ENCODE measurements at places on chromosomes 5 and 9. TPM values are rescaled to one million over a fixed set of nuclear protein-coding genes. Genes with fewer than 3 reads are reported as not detected.

DNA sequence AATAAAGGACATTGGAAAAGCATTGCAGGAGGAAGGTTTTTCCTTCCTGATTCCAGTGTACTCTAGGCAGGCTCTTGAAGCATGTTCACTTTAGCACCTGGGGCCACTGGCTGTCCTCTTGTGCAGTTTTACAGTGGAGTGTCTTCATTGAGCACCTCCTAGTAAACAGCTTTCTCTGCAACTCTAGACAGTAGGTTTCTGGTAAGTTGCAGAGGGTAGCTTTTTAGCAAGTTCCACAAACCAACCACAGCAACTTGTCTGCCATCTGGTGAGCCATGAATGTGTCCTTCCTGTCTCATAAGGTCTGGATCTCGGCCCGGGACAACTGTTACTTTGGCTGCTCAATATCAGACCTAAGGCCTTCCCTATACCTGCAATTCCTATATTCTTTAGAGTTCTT is 488.0 kb downstream of the MAN2A1 start:
- no peak for DNase-seq

- no peak for DNase-seq
Observed at GRCh38 chr5:91373600-91373999, 9.5 kb downstream of the ARRDC3 start.

DNA sequence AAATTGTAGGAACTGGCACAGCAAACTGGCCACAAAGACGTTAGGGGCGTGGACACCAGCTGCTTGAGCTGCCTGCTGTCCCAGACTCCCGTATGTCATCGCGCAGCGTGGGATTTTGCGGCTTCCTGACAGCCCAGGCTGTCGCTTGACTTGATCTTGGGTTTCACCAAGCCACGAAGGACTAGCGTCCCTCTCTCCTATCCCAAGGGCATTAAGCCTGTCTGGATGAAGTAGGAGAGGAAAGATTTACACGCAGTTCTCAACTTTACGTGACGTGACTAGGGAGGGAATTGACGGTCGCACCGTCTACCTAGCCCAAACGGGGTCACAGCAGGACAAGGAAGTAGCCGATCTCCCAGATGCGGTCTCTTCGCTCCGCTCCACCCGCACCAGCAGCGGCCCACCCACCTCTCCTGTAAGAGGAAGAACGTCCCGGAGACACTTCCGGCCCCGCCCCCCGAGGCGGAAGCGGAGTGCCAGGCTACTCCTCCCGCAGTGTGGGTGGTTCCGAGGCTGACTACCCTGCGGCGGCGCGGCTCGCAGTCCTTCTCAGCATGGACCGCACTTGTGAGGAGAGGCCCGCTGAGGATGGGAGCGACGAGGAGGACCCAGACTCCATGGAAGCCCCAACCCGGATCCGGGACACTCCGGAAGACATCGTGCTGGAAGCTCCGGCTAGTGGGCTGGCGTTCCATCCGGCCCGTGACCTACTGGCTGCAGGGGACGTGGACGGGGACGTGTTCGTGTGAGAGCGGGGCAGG is at the start of gene WDR55:
Gene WDR55, plus strand, starts transcription at position 546 of the 761 bp plus-strand sequence. Its CDS starts 9 bp downstream, at position 555.
- peak; percentile 87 for DNase-seq

DNA sequence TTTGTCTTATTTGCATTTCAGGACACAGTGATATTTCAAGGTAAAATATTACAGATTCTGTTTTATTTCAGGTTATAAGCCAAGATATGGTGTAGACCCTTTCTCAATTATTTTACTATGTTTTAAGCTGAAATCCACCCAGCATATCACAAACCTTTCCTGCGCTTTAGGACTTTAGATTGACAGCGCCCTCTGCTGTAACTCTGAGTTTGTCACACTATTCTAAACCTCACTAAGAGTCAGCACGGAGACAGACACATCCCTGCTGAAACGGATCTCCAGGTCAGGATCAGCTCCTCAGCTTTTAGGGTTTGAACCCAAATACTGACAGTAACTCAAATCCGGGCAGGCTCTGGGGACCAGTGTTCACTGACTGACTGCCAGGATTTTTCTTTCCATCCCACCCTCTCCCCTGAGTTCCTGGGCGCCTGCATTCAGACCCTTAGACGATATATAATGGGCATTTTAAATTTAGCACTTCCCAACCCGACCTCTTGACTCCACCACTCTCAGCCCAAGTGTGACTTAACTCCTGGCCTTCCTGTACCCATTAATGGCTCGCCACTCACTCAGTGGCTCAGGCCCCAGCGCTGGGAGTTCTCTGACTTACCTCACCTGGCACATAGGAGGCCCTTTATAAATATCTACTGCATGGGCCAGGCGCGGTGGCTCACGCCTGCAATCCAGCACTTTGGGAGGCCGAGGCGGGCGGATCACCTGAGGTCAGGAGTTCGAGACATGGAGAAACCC is 33.5 kb downstream of the TLX3 start:
- DNase-seq: peak; percentile 37

Gene NPR3
- 0.50 TPM for total RNA-seq

Gene PCDHGA8
- 1.2 TPM for total RNA-seq

GRCh38 chr5:76219636-76220035 is 136.5 kb downstream of the SV2C start:
- no peak for DNase-seq

DNA sequence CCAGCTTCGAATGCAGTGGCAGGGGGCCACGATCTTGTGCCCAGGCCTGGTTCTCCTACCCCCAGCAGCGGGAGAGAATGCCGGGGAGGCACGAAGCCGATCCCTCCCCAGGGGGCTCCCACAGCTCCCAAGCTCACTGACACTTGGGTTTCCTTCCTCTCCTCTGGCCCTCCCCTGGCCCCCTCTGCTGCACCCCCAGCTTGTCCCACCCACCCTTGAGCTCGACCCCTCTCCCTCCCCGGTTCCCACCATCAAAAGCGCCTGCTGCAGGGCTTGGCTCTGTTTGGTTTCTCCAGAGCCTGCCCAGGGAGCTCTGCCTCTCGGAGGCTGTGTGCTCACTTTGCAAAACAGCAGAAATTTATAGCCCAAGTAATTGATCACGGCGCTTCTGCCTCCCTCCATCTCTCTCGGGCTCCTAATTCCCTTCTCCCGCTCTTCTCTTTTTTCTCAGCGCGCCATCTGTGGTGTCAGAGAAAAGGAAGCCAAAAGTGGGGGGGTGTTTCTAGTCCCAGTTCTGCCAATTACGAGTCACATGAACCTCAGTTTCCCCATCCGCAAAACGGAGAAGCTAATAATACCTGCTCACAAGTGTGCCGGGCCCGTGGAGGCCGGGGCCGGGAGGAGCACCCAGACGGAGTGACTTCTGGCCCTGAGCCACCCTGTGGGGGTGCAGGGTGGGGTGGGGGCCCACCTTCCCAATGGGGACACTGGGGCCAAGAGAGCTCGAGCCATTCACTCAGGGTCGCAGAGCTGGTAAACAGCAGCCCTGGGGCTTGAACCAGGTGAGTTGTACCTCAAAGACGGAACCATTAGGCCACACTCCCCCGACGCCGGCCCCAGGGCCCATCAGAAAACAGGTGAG is 141.2 kb upstream of the IER5L start:
- DNase-seq: no peak

Gene PRDM9
- total RNA-seq: not detected

Gene SH3TC2
- total RNA-seq: 2.6 TPM

Gene ADRA1B
- 1.9 TPM for total RNA-seq

Gene PCDHGC5
- total RNA-seq: 10.9 TPM

Gene NUTM2G
- not detected for total RNA-seq

Gene TAF11L13
- total RNA-seq: not detected

DNA sequence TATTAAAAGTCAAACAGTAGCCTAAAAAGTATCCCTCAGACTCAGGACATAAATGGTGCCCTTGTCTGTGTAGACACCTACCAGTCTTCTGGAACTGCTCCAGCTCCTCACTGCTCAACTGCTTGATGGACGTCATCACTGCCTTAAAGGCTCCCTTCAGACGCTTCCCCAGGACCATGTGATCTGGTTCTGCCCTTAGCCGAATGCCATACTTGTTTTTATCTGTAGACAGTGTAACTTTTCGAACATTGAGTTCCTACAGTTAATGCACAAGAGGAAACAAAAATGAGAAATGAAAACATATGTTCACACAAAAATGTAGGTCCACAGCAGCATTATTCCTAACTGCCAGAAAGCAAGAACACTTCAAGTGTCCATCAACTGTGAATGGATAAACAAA is 46.2 kb downstream of the IARS1 start:
- DNase-seq: no peak

DNA sequence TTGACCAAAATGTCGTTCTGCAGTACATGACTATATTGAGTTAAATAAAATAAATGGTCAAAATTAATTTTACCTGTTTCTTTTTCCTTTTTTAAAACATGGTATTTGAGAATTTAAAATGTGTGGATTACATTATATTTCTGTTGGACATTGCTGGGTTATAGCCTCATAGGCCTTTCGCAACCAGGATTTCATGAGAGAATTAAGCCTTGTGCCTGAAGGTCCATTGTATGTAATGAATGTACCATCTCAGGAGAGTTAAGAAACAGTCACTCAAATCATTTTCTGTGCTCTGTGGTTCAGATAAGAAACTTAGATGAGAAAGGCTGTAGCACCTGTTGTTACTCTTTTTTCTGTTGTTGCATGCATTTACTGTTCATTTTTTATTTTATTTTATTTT is 103.5 kb downstream of the ANGPTL2 start:
- no peak for DNase-seq

GRCh38 chr9:137326445-137327065 is 24.5 kb upstream of the NRARP start:
- DNase-seq: no peak

GRCh38 chr9:134225816-134226215 is 61.5 kb upstream of the RNU6ATAC start:
- DNase-seq: no peak

DNA sequence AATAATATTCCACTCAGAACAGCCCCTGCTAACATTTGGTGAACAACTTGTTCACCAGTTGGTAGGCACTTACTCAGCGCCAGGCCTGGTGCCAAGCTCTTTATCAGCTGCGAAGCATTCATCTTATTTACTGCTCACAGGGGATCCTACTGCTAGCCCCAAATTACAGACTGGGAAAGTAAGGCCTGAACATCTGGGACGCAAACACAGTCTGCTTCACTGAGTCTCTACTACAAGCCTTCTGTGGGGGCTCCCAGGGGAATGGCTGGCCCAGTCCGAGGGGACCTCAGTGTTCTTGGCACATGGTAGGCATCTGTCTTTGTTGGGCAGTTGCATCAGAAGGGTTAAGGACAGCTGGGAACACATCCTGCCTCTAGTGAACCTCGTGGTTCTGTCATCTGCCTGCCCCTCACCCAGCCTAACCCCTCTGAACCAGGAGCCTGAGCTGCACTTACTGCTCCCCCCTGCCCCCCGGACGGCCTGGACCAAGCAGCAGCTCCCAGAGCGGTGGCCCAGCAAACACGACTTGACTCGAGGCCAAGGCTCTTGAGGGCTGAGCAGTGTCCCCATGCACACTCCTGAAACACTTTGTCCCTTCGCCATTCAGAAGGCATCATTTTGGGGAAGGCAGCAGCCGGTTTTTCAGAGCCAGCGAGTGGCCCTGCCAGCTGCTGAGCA is at the start of gene PHYHD1:
Gene PHYHD1, plus strand, starts transcription at position 602 of the 678 bp plus-strand sequence. CDS start 1,342 bp downstream, outside the sequence.
- DNase-seq: peak; percentile 72

GRCh38 chr9:105890046-105890822 is 195.9 kb downstream of the TMEM38B start:
- peak; percentile 17 for DNase-seq

DNA sequence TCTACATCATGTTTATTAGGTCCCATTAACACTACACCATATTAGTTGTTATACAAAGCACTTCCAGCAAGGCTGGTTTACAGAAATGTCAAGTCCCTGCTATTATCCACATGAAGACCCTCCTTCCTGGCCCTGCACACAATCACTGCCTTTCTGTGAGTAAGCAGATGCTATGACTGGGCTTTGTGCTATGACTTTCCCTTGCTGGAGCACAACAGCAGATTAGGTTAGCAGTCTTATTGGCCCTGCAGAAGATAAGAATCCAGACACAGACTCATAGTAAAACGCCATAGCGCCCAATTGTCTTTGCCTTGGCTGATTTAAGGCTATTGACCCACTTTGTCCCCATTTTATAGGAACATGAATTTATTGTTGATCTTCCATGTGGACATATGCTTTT is 228.9 kb upstream of the ACTBL2 start:
- DNase-seq: peak; percentile 75

DNA sequence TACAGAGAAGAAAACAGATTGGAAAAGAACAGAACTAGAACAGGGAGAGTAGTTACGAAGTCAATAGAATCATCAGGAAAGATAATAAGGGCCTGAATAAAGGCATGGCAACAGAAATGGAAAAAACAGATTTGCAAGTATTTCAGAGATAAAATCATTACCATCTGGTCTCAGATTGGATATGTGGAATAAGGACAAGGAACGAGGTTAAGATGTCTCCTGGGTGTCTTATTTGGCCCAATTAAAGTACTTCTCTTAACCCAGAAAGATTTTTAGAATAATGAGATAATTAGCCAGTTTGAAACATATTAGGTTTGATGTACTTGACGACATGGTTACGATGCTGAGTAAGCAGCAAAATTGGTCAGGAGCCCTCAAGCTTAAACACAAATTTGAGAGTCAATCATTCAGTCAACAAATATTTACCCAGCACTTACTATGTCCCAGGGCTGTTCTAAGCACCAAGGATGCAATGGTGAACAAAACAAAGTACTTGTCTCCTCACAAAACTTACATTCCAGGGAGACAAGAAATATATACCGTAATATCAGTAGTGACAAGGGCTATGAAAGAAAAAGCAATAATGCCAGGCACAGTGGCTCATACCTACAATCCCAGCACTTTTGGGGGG is 18.3 kb downstream of the RICTOR start:
- DNase-seq: no peak

Gene SPAG8
- 0.52 TPM for total RNA-seq

DNA sequence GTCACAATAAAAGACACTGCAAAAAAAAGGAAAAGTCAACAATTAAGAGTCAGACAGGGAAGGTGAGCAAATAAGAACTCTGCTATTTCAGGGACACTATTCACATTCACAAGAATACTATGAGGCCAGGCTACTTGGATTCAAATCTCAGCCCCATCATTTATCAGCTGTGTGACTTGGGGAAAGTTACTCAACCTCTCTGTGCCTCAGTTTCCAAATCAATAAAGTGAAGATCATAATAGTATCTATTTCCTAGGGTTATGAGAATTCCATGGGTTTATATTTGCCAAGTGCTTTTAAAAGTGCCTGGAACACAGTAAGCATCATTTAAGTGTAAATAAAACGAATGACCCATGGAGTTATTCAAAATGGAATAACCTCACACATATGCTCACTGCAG is 56.4 kb downstream of the ALDH7A1 start:
- no peak for DNase-seq

GRCh38 chr9:7139886-7140285 is 382.1 kb downstream of the KDM4C start:
- DNase-seq: no peak

DNA sequence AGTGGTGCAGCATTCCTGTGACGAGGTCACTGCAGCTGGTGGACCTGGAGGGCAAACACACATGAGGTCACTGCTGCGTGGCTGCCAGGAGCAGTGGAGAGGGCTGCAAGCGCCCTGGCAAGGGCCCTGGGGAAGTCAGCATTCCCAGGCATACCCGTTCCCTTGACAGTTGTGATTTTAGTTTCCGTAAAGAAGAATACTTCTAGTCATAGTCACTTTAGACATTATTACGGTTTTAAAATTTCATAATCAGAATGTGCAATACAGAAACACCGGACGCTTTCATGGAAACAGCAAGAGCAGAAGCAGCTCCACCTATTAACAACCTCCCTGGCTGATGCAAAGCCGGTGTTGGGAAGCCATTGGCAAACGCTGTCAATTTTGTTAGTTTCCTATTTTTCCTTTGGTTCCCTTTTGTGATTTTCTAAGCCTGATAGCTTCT is 129.8 kb downstream of the GADD45G start:
- no peak for DNase-seq

Measured in astrocyte (in vitro differentiated cells and primary cell).